ENCODE measurements at places on chromosomes 16 and 17. TPM values are rescaled to one million over a fixed set of nuclear protein-coding genes. Genes with fewer than 3 reads are reported as not detected.

DNA sequence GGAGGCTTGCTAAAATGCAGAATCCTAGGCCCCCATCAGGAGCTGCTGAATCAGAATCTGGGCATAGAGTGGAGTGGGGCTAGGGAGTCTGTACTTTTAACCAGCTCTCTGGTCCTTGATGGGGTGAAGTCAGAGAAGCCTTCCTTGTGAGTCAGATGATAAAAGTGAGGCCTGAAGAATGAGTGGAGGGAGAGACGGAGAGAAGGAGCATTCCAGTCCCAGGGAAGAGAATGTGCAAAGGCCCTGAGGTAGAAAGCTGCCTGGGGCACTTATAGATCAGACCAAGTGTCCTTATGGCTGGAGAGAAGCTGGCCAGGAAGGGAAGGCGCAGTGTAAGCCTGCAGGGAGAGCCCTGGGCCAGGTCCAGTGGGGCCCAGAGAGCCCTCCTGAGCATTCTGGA, 235.1 kb upstream of the NLRP1 start:
- DNase-seq, result no peak
- no peaks in the 10 kb centered on the region for H3K27me3 ChIP-seq
- no peaks in the 10 kb centered on the region for H3K4me1 ChIP-seq
- H3K27ac ChIP-seq, result no peak overlapping the region
- H3K36me3 ChIP-seq, result no peaks in the 10 kb centered on the region

DNA sequence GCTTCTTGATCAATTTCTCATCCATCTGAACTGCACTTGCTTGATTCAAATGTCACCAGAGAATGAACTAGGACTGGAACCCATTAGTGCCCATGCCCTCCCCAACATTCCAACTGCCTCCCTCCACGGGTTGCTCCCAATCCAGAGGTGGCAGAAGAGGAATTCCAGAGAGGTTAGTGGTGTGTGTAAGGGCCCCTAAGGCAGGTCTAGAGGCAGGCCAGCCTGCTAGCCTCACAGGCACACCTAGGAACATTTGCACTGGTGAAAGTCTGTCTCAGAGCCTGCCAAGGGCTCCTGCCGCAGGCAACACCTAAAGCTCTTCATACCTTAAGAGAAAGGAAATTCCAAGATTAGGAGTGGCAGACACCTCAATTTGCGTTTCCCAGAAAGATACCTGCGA, 21.2 kb upstream of the CMTM4 start:
- no peak overlapping the region for H3K27ac ChIP-seq
- no peak overlapping the region for H3K4me3 ChIP-seq
- H3K27me3 ChIP-seq, result no peaks in the 10 kb centered on the region
- H3K36me3 ChIP-seq, result peaks cover 4% of the 10 kb centered on the region

GRCh38 chr17:14833201-14833785, 431.8 kb downstream of the PMP22 start:
- no peak overlapping the region for H3K4me3 ChIP-seq
- DNase-seq, result no peak
- no peak overlapping the region for H3K27ac ChIP-seq
- H3K4me1 ChIP-seq, result no peaks in the 10 kb centered on the region
- no peaks in the 10 kb centered on the region for H3K27me3 ChIP-seq
- no peaks in the 10 kb centered on the region for H3K36me3 ChIP-seq

DNA sequence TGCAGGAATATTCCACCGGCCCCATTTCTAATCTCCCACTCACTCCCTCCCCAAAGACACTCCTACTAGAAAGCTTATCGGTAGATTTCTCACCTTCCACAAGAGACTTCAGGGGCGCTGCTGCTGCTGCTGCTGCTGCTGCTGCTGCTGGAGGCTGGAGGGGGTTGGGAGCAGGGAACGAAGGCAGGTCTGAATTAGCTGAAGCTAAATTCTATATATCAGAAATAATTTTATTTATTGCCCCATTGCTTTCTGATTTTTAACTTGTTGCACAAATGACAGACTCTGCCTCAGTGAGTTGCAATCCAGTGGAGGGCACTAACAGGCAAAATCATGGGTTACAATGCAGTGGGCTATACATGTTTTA, 25.8 kb upstream of the HLF start:
- H3K27ac ChIP-seq, result peak overlapping the region; percentile 44
- peaks cover 12% of the 10 kb centered on the region for H3K4me1 ChIP-seq
- no peaks in the 10 kb centered on the region for H3K36me3 ChIP-seq
- H3K4me3 ChIP-seq, result peak overlapping the region; percentile 30
- peak; percentile 57 for DNase-seq

- peaks cover 60% of the 10 kb centered on the region for H3K4me1 ChIP-seq
- no peaks in the 10 kb centered on the region for H3K36me3 ChIP-seq
- no peaks in the 10 kb centered on the region for H3K27me3 ChIP-seq
- no peak overlapping the region for H3K4me3 ChIP-seq
Measured at GRCh38 chr17:82105882-82106687, 8.0 kb upstream of the FASN start.

GRCh38 chr17:35752471-35752870, 568 bp downstream of the GAS2L2 start:
- DNase-seq, result peak; percentile 53
- H3K36me3 ChIP-seq, result no peaks in the 10 kb centered on the region
- peaks cover 12% of the 10 kb centered on the region for H3K4me1 ChIP-seq
- H3K4me3 ChIP-seq, result no peak overlapping the region

DNA sequence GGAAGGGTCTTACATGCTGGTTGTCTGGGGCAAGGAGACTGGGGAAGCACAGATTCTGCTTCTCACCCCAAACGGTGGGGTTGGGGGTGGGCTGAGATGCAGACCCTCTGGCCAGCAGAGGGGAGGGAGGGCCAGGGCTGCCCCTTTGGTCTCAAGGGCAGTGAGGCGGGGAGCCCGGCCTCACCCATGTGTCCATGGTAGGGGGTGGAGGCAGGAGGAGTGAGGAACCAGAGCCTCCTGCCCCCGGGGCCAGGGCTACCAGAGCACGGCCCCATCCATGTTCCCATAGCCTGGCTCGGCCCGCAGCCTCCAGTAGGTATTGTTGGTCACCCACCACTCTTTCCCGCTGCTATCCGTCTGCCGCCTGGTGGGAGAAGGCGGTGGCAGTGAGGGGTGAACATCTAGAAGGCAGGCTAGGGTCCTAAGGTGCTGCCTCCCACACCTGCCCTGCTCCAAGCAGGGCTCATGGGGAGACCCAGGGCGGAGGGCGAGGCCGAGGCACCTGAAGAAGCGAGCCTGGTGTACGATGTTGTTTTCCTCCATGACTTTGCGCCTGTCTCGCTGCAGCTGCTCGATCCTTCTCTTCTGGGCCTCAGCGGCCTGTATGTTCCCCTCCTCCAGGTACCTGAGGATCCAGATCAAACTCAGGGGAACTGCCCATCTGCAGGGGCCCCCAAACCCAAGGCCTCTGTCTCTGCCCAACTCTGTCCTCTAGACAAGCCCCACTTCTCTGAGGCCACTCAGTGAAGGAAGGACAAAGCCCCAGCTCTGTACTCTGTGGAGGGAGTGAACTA, 13.4 kb downstream of the OSBPL7 start:
- no peaks in the 10 kb centered on the region for H3K27me3 ChIP-seq
- no peak for DNase-seq
- peaks cover 13% of the 10 kb centered on the region for H3K4me1 ChIP-seq

GRCh38 chr16:28503470-28504259, 3.0 kb downstream of the IL27 start:
- H3K36me3 ChIP-seq, result no peaks in the 10 kb centered on the region
- H3K4me3 ChIP-seq, result no peak overlapping the region
- H3K4me1 ChIP-seq, result peaks cover 22% of the 10 kb centered on the region
- H3K27me3 ChIP-seq, result no peaks in the 10 kb centered on the region

DNA sequence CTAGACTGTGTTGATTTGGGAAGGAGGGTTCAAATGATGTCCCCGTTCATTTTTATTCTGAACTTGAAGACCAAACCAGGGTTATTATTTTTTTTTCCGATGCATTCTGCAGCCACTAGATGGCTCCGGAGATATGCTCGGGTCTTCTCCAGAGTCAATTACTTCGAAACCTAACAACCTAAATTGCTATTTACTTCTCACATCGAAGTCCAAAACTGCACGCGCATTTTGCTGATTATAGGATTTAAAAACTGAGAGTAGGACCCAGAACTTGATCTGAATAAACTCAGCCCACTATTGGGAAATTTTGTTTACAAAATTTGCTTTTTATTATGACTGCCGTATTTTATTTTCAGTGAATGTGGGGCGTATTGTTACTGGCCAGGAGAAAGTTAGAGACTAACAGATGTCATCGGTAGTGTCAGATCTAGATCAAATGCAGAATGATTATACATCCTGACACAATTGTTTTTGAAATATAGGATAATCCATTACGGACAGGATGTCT, 263.8 kb downstream of the HS3ST3A1 start:
- H3K4me3 ChIP-seq, result no peak overlapping the region
- DNase-seq, result peak; percentile 28
- no peaks in the 10 kb centered on the region for H3K36me3 ChIP-seq
- no peaks in the 10 kb centered on the region for H3K27me3 ChIP-seq

- H3K4me3 ChIP-seq, result no peak overlapping the region
- peaks cover 19% of the 10 kb centered on the region for H3K4me1 ChIP-seq
- no peaks in the 10 kb centered on the region for H3K36me3 ChIP-seq
- H3K27ac ChIP-seq, result no peak overlapping the region
- H3K27me3 ChIP-seq, result no peaks in the 10 kb centered on the region
Measured at GRCh38 chr17:49629447-49629846, 48.5 kb downstream of the SPOP start.

DNA sequence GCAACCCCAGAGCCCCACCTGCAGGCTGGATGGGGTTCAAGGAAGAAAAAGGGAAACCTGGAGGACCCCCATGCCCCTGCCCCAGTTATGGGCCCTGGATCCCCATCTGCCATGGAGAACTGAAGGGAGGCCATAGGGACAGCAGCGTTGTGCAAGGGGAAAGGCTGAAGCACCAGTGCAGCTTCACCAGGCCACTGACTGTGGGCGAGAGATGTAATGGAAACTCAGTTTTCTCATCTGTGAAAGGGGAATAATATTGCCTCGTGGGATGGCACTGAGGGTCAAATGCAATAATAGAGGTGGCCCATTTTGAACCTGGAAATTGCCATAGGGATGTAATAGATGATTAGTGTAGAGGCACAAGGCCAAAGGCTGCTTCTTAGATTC, 9.9 kb upstream of the TSPOAP1 start:
- DNase-seq, result no peak
- H3K4me3 ChIP-seq, result no peak overlapping the region
- H3K36me3 ChIP-seq, result no peaks in the 10 kb centered on the region
- H3K27me3 ChIP-seq, result no peaks in the 10 kb centered on the region

- no peak for DNase-seq
- no peaks in the 10 kb centered on the region for H3K27me3 ChIP-seq
- peaks cover 84% of the 10 kb centered on the region for H3K36me3 ChIP-seq
- H3K4me1 ChIP-seq, result no peaks in the 10 kb centered on the region
- no peak overlapping the region for H3K4me3 ChIP-seq
Measured at GRCh38 chr17:40632216-40632615, 15.4 kb downstream of the SMARCE1 start.

DNA sequence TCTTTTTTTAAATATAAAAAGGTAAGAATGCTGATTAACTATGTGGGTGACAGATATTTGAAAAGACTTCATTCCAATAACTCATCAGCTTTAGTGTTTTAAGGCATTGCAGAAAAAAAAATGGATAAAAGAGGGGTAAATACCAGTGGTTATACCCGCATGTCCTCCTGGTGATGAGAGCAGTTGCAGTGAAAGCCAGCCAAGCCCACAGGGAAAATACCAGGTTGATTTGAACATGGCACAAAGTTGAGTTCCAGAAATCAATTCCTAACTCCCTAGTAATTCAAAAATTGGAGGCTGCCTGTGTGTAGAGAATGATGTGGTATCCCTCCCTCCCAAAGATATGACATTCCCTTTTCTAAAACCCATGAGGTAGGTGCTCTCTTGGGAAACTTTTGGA, 453.2 kb upstream of the SOX9 start:
- no peak overlapping the region for H3K27ac ChIP-seq
- no peak overlapping the region for H3K4me3 ChIP-seq
- H3K4me1 ChIP-seq, result no peaks in the 10 kb centered on the region
- no peaks in the 10 kb centered on the region for H3K36me3 ChIP-seq
- no peak for DNase-seq

GRCh38 chr16:11264155-11264832, 4.8 kb downstream of the TNP2 start:
- H3K4me1 ChIP-seq, result peaks cover 3% of the 10 kb centered on the region
- no peaks in the 10 kb centered on the region for H3K27me3 ChIP-seq
- DNase-seq, result no peak
- no peaks in the 10 kb centered on the region for H3K36me3 ChIP-seq
- no peak overlapping the region for H3K27ac ChIP-seq
- no peak overlapping the region for H3K4me3 ChIP-seq

- no peaks in the 10 kb centered on the region for H3K36me3 ChIP-seq
- no peaks in the 10 kb centered on the region for H3K27me3 ChIP-seq
- H3K4me1 ChIP-seq, result peaks cover 6% of the 10 kb centered on the region
- no peak overlapping the region for H3K4me3 ChIP-seq
- H3K27ac ChIP-seq, result no peak overlapping the region
Measured at GRCh38 chr17:20203761-20204263, 194.7 kb downstream of the SPECC1 start.

DNA sequence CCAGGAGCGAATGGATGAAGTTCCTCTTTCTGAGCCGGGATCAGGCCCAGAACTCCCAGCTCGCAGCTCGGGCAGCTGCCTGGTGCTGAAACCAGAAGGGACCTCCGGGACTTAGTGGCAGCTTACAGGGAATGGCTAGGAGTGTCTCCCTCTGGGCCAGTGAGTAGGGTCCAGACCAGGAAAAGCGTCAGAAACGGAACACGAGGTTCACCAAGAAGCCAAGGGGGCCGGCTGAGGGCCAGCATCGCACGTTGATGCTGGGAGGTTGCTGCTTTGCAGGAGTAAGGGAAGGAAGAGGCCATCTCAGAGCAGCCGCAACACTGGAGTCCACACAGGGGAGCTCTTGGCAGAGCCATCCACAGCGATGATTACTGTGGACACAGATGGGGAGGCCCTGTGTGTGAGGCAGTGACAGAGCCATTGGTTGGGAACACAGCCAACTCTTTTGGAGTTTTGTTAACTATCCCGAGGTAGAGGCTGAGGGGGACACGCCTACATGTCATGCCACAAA, 74.0 kb upstream of the CREBBP start:
- peaks cover 61% of the 10 kb centered on the region for H3K4me1 ChIP-seq
- H3K27ac ChIP-seq, result peak overlapping the region; percentile 99
- DNase-seq, result peak; percentile 94
- H3K36me3 ChIP-seq, result no peaks in the 10 kb centered on the region
- H3K4me3 ChIP-seq, result no peak overlapping the region

- H3K4me3 ChIP-seq, result no peak overlapping the region
- H3K4me1 ChIP-seq, result no peaks in the 10 kb centered on the region
- H3K27ac ChIP-seq, result no peak overlapping the region
- H3K36me3 ChIP-seq, result no peaks in the 10 kb centered on the region
Measured at GRCh38 chr16:85068746-85069145, 41.2 kb downstream of the KIAA0513 start.

GRCh38 chr17:55332296-55333041, 67.7 kb downstream of the HLF start:
- H3K27me3 ChIP-seq, result no peaks in the 10 kb centered on the region
- no peak overlapping the region for H3K4me3 ChIP-seq
- H3K4me1 ChIP-seq, result no peaks in the 10 kb centered on the region
- peak; percentile 51 for DNase-seq

CFAP52 gene
- total RNA-seq, result 0.78 TPM

PNPO gene
- total RNA-seq, result 47.3 TPM

RHBDL1 gene
- total RNA-seq, result 0.27 TPM

ADAM11 gene
- total RNA-seq, result not detected

CNGB1 gene
- total RNA-seq, result not detected

LDHD gene
- 20.5 TPM for total RNA-seq

LRRC37A gene
- 1.2 TPM for total RNA-seq

HYDIN gene
- 26.2 TPM for total RNA-seq

CA7 gene
- total RNA-seq, result 0.46 TPM

TBC1D3G gene
- total RNA-seq, result not detected

LONP2 gene
- 108 TPM for total RNA-seq

CBX2 gene
- total RNA-seq, result 1.2 TPM

ALOXE3 gene
- not detected for total RNA-seq

TMEM98 gene
- 57.0 TPM for total RNA-seq

CBX8 gene
- total RNA-seq, result 1.7 TPM

PIMREG gene
- not detected for total RNA-seq

LYRM9 gene
- total RNA-seq, result 46.9 TPM

CACNG4 gene
- total RNA-seq, result not detected

Measured in thyroid gland (tissue), 4 donors.